ENCODE measurements at places on chromosomes 2 and 18.

- DNase-seq: no peak
Observed at GRCh38 chr18:48000701-48001100, 70.2 kb upstream of the SMAD2 start.

- DNase-seq: no peak
Observed at GRCh38 chr2:11672407-11672806, 2.4 kb upstream of the NTSR2 start.

- DNase-seq: no peak
Observed at GRCh38 chr2:191109888-191110287, 40.9 kb downstream of the STAT4 start.

DNA sequence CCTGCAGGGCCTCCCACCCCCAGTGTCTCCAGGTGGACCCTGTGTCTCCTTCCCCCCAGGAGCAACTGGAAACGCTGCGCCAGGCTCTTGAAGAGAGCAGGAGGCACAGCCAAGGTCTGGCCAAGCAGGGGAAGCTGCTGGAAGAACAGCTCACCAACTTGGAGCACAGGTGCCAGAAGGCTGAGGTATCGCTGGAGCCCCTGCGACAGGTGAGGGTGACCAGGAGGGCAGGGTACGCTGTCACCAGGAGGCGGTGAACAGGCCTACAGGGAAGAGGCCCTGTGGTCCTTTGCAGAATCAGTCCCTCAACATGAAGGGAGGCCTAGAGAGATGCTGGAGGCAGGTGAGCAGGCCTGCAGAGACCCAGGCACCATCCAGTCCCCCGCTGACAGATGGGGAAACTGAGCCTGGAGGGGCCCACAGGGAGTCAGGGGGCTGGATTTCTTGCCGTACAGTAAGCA is 15.6 kb upstream of the SNED1 start:
- no peak for DNase-seq

- no peak for DNase-seq
Observed at GRCh38 chr2:174697255-174697654, 67.0 kb downstream of the CHRNA1 start.

GRCh38 chr2:165147186-165148045 is 56.4 kb downstream of the SCN3A start:
- DNase-seq: no peak

GRCh38 chr2:20224716-20225293 is at the start of gene SDC1:
SDC1 (minus strand) TSS chr2:20225130; CDS start chr2:20224867, 263 bp downstream.
- DNase-seq: no peak

DNA sequence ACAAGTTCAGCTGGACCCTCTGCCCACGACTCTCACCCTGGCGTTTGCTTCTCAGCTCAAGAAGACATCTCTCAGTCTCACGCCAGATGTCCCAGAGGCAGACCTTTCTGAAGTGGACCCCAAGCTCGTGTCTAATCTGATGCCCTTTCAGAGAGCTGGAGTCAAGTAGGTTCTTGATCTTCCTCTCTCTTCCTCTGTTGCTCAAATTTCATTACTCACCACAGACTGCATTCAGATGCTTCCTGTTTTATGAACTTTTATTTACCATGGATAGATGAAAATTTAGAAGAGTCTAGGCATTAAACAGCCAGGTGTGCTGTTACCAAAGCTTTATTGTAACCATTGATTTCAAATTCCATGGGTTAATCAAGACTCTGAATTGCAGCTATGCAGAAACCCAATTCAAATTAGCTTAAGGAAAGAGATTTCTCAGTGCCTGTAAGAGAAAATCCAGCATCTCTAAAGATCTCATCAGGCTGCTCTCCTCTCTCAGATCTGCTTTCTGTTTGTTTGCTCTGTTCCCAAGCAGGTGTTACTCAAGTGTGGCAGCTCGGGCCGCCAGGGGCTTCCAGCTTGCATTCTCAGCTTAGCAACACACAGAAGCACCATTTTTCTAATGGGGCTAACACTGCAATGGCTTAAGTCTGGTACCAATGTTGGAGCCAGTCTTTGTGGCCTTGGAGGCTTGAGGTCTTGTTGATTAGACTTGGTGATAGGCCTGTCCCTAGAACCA is 16.5 kb downstream of the SMARCAL1 start:
- no peak for DNase-seq

GRCh38 chr2:177629357-177630024 is 236.9 kb downstream of the AGPS start:
- DNase-seq: no peak

GRCh38 chr2:74146929-74147726 is 584 bp downstream of the BOLA3 start:
- no peak for DNase-seq

GRCh38 chr2:64652231-64653108 is 1.2 kb downstream of the SERTAD2 start:
- no peak for DNase-seq

All from C1 segment of cervical spinal cord (tissue), 14 donors.